IMR-90 (cell line): ENCODE measurements at places on chromosomes 5 and 9. TPM values are rescaled to one million over a fixed set of nuclear protein-coding genes. Genes with fewer than 3 reads are reported as not detected.

The PLCXD3 gene
- total RNA-seq = under 0.01 TPM in 2 replicates

The PCDHB14 gene
- total RNA-seq = 0.18 and 0.28 TPM in 2 replicates

The BDP1 gene
- total RNA-seq = 14.0 and 23.1 TPM in 2 replicates

The HTR4 gene
- not detected in 2 replicates for total RNA-seq

The FOXD4L6 gene
- not detected in 2 replicates for total RNA-seq

The DCTN4 gene
- 50.2 and 56.1 TPM in 2 replicates for total RNA-seq

The ADCY2 gene
- total RNA-seq = not detected in 2 replicates

The SLC6A3 gene
- total RNA-seq = not detected in 2 replicates

The FCN2 gene
- not detected in 2 replicates for total RNA-seq

GRCh38 chr5:175001311-175001710 is 276.9 kb downstream of the MSX2 start:
- no peak for DNase-seq
- H3K27ac ChIP-seq = no peak overlapping the region
- no peaks in the 10 kb centered on the region for H3K27me3 ChIP-seq

GRCh38 chr5:43753069-43753468 is 150.1 kb downstream of the NNT start:
- H3K27me3 ChIP-seq = no peaks in the 10 kb centered on the region
- no peak overlapping the region for H3K27ac ChIP-seq
- H3K36me3 ChIP-seq = no peaks in the 10 kb centered on the region
- no peaks in the 10 kb centered on the region for H3K4me1 ChIP-seq

GRCh38 chr9:108142504-108143201 is 653.1 kb upstream of the KLF4 start:
- DNase-seq = peak; percentile 50
- no peaks in the 10 kb centered on the region for H3K36me3 ChIP-seq
- H3K4me3 ChIP-seq = no peak overlapping the region

- H3K27me3 ChIP-seq = no peaks in the 10 kb centered on the region
- H3K27ac ChIP-seq = peak overlapping the region; percentile 5; the same call in 1 of the 2 replicates
- H3K4me3 ChIP-seq = no peak overlapping the region
- DNase-seq = peak; percentile 90
- no peaks in the 10 kb centered on the region for H3K36me3 ChIP-seq
Observed at GRCh38 chr5:50595199-50595598, 71.2 kb upstream of the PARP8 start.

DNA sequence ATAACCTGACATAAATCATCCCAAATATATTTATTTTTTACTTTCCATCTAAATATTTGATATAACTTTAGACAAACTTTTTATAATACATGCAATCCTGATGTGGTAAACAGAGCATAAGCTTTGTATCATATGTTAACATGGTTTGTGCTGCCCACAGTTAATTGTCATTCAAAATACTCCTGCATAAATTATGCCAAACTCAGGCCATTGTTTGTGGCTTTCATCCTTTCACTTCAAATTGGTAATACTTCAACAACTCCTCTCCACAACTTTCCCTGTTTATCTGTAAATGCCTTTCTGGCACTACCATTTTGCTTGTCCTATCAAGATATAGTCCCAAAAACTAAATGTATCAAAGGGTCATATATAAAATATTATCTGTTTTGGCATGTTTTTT is 586.7 kb downstream of the HINT1 start:
- no peak overlapping the region for H3K27ac ChIP-seq
- H3K4me3 ChIP-seq = no peak overlapping the region
- no peaks in the 10 kb centered on the region for H3K36me3 ChIP-seq
- no peak for DNase-seq
- H3K4me1 ChIP-seq = no peaks in the 10 kb centered on the region

DNA sequence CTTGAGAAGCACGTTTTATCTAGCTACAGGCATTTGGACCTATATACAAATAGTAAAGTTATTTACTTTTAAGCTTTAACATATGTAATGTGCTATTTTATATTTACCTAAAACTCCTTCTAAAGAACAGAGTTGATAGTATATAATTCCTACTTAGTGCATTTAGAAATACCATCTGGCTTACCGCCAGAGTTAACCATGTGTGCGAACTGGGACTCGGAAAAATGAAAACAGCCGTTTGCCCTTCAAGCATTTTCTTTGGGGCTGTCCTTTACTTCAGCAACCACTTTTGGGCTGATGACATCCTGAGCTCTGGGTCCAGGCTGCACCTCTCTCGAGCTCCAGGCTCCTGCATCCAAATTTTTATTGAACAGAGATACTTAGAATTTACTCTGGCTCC is 21.9 kb upstream of the DHFR start:
- no peak overlapping the region for H3K27ac ChIP-seq
- peaks cover 16% of the 10 kb centered on the region for H3K36me3 ChIP-seq
- peaks cover 2% of the 10 kb centered on the region; the same call in 1 of the 2 replicates for H3K4me1 ChIP-seq
- DNase-seq = no peak
- no peaks in the 10 kb centered on the region for H3K27me3 ChIP-seq
- H3K4me3 ChIP-seq = no peak overlapping the region

GRCh38 chr5:14870337-14871213 is 1.0 kb downstream of the ANKH start:
- H3K27me3 ChIP-seq = no peaks in the 10 kb centered on the region
- H3K4me1 ChIP-seq = peaks cover 2% of the 10 kb centered on the region
- peak overlapping the region; percentile 89; the same call in 1 of the 2 replicates for H3K27ac ChIP-seq
- peak overlapping the region; percentile 65 for H3K4me3 ChIP-seq

GRCh38 chr5:177509991-177510566 is 453 bp upstream of the DOK3 start:
- no peaks in the 10 kb centered on the region for H3K4me1 ChIP-seq
- H3K4me3 ChIP-seq = no peak overlapping the region
- DNase-seq = no peak
- H3K27me3 ChIP-seq = no peaks in the 10 kb centered on the region
- peaks cover 51% of the 10 kb centered on the region for H3K36me3 ChIP-seq

DNA sequence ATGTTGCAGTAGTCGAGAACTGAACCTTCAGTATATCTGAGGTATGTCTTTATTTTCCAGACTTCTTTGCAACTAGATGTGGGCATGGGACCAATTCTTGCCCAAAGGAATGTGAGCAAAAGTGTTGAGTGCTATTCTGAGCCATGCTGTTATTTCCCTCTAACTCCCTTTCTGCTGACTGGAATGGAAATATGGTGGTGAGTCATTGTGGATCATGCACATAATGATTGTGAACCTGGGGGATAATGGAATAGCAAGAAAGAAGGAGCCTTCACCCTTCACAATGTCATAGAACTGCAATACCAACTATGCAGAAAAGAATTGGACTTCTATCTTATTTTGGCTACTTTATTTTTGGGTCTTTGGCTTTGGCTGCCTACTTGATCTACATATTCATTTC is 10.3 kb upstream of the DOCK2 start:
- no peaks in the 10 kb centered on the region for H3K36me3 ChIP-seq
- H3K27me3 ChIP-seq = no peaks in the 10 kb centered on the region
- no peak overlapping the region for H3K4me3 ChIP-seq

DNA sequence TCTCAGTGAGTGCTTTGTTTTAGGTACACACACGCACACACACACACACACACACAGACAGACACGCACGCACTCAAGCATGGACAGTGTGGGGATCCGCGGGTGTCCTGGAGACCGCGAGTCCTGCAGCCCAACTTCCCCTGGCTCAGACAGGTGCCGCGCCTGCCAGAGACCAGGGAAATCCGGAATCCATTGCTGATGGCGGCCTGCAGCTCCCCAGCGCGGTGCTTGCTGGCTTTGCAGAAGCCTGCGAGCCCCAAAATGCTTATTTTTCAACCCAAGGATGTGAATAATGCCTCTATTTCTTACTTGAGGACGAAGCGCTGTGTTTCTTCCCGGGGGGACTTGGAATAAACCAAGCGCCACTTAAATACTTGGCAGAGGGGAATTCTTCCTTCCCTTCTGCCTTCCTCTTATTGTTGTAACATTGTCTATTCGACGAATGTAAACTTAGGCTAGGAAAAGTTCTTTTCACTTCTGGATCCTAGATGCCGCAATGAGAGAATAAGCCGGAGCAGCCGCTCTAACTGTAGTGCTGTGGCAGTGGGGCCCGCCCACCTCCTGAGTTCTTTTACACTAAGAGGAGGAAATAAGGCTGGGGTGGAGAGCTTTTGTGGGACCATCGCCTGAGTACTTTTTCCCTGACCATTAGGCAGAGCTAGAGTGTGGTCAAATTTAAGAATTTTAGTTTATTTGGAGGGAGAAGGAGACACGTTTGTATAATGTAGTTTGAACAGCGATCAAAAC is 802 bp downstream of the ITGA2 start:
- DNase-seq = peak; percentile 60
- H3K4me3 ChIP-seq = peak overlapping the region; percentile 93
- H3K36me3 ChIP-seq = peaks cover 5% of the 10 kb centered on the region; the same call in 1 of the 2 replicates
- peak overlapping the region; percentile 56 for H3K27ac ChIP-seq

DNA sequence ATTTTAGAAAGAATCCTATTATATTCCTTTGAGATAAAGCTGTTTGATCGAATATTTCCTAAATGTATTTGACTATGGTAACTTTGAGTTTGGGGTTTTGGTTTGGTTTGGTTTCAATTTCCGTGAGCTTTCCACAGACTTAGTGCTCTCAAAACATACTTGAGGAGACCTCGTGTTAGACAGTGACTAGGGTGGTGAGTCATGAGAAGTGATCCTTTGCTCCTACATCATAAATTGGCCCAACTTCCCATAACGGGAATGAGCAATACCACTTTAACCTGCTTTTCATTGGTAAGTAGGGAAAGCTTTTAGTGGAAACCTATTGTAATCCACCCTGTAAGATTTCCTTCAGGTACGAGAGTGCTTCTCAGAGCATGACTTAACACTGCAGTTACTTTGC is 3.8 kb upstream of the RASEF start:
- H3K36me3 ChIP-seq = no peaks in the 10 kb centered on the region
- no peaks in the 10 kb centered on the region for H3K4me1 ChIP-seq
- no peak overlapping the region for H3K27ac ChIP-seq
- no peak overlapping the region for H3K4me3 ChIP-seq
- H3K27me3 ChIP-seq = peaks cover 22% of the 10 kb centered on the region

DNA sequence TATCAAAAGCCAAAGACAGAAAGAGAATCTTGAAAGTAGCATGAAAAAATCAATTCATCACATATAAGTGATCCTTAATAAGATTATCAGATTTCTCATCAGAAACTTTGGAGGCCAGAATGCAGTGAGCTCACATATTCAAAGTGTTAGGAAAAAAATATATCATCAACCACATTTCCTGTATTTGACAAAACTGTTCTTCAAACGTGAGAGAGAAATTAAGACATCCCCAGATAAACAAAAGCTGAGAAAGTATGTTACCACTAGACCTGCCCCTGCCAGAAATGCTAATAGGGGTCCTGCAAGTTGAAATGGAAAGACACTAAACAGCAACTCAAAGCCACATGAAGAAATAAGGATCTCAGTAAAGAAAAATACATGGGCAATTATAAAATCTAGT is 29.9 kb downstream of the HACD4 start:
- no peak for DNase-seq
- no peaks in the 10 kb centered on the region for H3K4me1 ChIP-seq
- no peak overlapping the region for H3K27ac ChIP-seq

DNA sequence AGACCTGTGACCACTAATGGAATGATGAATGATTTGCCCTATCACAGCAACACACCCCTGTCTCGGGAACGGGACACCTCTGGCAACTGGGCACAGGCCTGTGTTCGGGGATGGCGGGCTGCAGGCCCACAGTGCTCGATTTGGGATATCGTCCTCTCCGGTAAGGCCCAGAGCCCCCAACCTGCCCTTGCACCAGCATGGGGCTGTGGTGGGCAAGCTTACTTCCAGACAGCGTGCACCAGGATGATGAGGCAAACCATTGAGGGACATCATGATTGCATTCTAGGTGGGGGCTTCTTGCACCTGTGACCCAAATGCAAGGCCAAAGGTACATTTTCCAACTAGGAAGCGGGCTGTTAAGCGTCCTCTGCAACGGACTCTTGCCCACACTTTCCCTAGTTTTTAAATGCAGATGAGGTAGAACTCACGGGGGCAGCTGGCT is 275.4 kb downstream of the FSTL4 start:
- H3K36me3 ChIP-seq = no peaks in the 10 kb centered on the region
- DNase-seq = no peak
- peaks cover 10% of the 10 kb centered on the region; the same call in 1 of the 2 replicates for H3K27me3 ChIP-seq

DNA sequence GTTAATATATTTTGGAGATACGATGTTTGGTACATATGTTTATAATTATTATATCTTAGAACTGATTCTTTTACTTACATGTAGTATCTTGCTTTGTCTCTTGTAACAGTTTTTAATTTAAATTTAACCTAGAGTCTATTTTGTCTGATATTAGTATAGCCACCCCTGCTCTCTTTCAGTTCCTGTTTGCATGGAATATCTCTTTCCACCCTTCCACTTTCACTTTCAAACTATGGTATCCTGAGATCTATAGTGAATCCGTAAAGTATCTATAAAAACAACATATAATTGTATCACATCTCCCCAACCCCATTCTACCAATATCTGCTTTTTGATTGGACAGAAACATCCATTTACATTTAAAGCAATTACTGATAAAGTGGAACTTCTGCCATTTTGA is 7.2 kb downstream of the IRGM start:
- H3K4me1 ChIP-seq = no peaks in the 10 kb centered on the region
- H3K27ac ChIP-seq = no peak overlapping the region
- H3K36me3 ChIP-seq = no peaks in the 10 kb centered on the region

GRCh38 chr9:118577121-118577520 is 792.1 kb downstream of the BRINP1 start:
- no peak overlapping the region for H3K27ac ChIP-seq
- H3K36me3 ChIP-seq = no peaks in the 10 kb centered on the region
- no peaks in the 10 kb centered on the region for H3K4me1 ChIP-seq
- no peak overlapping the region for H3K4me3 ChIP-seq
- H3K27me3 ChIP-seq = no peaks in the 10 kb centered on the region

DNA sequence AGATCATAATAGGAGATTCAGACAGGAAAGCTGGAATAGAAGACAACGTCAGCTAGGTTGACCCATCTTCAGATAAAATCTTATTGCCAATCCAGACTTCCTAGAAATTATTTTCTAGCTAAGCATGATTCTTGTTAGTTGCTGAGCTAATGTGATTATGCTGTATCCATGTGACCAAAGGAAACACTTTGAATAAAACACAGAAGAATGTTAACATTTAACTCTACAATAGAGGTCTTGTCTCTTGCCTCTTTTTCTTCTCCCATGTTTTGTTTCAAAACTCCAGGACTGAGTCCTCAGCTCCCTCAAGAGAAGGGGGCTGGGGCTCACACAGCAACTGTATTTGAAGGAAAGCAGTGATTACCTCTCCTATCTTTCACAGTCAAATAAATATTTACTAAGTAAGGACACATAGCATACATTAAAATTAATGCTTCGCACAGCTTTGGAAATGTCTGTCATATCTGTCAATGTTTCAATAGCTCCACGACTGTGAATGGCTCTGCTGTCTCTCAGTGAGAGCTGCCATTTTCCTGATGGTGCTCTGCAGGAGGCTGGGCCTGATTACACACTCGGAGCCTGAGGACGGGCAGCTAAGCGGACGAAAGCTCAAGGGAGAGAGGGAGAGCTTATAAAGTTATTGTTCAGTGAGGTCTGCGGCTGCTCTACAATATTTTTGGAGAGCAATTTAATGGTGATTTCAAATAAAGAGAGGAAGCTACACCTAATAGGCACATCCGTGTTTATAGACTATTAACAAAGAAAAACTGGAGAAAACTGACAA is 64.8 kb upstream of the ZNF462 start:
- no peaks in the 10 kb centered on the region for H3K27me3 ChIP-seq
- no peaks in the 10 kb centered on the region for H3K36me3 ChIP-seq
- 0 out of 2 replicates have a peak, but pooled peaks cover 3% of the 10 kb centered on the region for H3K4me1 ChIP-seq
- H3K4me3 ChIP-seq = no peak overlapping the region

- no peak overlapping the region for H3K27ac ChIP-seq
- no peaks in the 10 kb centered on the region for H3K27me3 ChIP-seq
- H3K36me3 ChIP-seq = no peaks in the 10 kb centered on the region
- peak; percentile 49 for DNase-seq
- peaks cover 6% of the 10 kb centered on the region; the same call in 1 of the 2 replicates for H3K4me1 ChIP-seq
Observed at GRCh38 chr5:77777281-77777892, 1.2 kb upstream of the TBCA start.
